ENCODE measurements at places on chromosomes 12 and 14.

DNA sequence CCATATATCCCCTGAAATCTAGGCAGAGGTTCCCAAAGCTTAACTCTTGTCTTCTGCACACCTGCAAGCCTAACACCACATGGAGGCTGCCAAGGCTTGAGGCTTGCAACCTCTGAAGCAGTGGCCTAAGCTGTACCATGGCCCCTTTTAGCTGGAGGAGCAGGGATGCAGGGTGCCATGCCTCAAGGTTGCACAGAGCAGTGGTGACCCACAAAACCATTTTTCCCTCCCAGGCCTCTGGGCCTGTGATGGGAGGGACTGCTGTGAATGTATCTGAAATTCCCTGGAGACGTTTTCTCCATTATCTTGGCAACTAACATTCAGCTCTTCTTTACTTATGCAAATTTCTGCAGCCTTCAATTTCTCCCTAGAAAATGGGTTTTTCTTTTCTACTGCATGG is 210.0 kb upstream of the KITLG start:
- no peak for DNase-seq

DNA sequence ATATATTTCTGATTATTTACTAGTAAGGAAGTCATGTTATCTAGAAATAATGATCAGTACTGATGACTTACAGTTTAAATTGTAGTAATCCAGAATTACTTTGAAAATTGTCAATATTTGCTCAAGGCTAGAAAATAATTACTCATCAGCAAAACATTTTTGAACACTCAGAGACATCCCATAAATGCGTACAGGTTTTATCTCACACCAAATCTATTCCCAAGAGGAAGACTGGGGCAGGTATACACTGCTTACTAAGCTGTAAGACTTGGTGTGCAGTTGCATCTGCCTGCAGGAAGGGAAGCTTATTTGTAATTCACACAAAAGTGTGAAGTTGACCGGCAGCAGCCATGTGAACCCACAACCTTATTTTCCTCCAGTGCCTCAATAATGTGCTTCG is 146.4 kb downstream of the CCER1 start:
- DNase-seq = no peak

DNA sequence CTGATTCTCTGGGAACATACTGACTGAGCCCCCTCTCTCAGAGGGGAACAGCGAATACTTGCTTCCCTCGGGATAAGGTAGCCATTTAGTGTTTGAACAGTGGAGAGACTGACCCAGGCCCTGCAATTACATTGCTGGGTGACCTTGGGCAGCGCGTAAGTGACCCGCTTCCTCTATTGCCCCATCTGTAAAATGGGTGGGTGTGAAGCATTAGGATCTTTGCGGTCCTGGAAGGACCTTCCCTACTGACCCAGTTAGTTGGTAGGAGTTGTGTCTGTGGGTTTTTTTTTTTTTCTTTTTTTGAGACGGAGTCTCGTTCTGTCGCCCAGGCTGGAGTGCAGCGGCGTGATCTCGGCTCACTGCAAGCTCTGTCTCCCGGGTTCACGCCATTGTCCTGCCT is 1.2 kb upstream of the KMT5A start:
- no peak for DNase-seq

GRCh38 chr14:34067587-34067986 is 116.7 kb upstream of the EGLN3 start:
- no peak for DNase-seq

DNA sequence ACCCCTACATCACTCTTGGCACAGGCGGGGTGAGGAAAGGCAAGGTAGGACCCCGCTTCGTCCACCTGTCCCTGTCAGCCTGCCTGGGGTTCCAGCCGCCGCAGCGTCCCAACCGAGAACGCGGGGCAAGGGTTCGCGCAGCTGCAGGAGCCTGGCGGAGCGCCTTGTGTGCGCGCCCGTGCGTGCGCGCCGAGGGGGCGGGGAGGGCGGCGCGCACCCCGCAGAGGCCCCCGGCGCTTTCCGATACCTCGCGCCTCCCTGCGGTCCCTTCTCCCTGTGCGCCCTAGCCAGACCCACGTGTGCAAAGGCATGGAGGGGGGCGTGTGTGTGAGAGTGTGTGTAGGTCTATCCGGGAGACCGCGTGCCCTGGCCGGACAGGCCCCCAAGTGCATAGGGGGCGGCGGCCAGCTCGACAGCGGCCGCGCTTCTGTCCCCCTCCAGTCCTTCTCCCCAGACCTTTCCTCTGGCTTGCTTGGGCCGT is 122.4 kb downstream of the TSPAN9 start:
- no peak for DNase-seq

GRCh38 chr12:47188576-47189441 is 109.0 kb upstream of the AMIGO2 start:
- DNase-seq = no peak

GRCh38 chr12:42725809-42726208 is 136.3 kb upstream of the PRICKLE1 start:
- DNase-seq = no peak

- DNase-seq = no peak
Measured at GRCh38 chr14:22555384-22556011, 33.5 kb downstream of the DAD1 start.

DNA sequence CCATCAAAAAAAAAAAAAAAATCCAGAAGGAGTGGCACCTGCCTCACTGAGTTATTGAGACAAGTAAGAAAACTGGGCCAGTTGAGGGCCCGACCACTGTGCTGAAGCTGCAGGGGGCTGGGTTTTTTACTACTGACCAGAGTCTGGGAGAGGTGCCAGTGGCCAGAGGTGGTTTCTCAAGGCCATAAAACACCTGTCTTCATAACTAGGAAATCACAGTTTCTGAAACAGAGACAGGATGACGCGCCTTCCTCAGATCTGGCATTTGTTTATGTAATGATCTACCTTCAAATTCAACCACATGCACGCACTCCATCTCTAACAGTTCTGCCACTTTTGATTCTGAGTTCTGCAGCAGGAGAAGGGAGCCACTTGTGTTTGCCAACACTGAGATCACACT is 12.7 kb downstream of the TSPAN11 start:
- no peak for DNase-seq

DNA sequence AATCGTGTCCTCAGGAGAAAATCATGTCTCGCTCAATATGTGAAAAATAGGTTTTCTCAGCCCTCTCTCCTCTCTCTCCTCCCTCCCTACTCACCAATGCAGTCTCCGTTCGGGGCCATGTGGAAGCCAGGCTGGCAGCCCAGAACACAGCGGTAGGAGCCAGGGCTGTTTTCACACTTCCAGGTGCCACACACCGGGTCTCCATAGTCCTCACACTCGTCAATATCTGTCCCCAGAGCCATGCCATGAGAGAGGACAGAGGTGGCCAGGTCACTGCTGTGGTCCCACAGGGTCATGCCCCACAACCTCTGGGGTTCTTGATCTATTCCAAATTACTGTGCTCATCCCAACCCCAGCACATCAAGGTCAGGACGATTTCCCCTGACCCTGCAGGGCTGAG is 13.5 kb downstream of the ISCA2 start:
- DNase-seq = no peak

DNA sequence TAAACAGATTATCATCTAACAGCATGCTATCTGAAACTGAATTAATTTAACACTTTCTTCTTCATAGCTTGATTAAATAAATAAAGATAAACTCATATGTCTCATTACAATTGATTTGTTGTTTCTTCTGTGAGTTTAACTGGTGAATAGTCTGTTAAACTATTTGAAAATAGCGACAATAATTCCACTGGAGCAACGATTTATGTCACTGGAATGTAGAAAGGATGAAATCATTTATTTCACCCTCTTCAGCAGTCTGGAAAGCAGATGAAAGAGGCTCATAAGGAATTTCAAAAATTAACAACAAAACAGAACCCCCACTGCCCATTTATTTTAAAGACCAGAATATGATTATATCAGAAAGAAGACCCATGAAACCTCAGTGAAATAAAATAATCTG is 1165.1 kb upstream of the USP15 start:
- DNase-seq = no peak

DNA sequence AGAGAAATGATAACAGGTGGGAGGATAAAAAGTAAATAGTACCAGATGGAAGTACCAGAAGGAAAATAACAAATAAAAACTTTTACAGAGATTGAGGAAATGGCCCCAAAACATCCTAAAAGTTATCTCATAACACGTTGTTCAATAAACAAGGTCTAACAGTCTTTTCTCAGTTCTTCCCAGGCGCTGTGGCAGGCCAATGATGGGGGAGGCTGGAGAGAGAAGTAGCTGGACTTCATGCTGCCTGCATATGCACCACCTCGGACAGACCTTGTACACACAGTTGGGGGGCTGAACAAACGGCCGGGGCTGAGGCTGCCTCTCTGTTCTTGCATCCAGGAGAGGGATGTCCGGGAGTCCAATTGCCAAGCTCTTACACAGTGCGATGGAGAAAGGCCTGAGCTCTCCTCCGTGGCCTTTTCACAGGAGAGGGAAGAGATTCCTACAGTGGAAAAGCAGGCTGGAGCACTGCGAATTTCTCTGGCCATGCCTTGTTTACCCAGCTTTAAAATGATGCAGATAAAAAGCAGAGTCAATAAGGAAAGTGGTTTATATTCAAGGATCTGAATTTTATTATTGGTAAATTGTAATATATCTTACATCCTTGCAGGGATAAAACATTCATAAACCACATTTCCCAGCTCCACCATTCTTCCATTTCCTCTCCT is 109.8 kb downstream of the PHLDA1 start:
- DNase-seq = no peak

DNA sequence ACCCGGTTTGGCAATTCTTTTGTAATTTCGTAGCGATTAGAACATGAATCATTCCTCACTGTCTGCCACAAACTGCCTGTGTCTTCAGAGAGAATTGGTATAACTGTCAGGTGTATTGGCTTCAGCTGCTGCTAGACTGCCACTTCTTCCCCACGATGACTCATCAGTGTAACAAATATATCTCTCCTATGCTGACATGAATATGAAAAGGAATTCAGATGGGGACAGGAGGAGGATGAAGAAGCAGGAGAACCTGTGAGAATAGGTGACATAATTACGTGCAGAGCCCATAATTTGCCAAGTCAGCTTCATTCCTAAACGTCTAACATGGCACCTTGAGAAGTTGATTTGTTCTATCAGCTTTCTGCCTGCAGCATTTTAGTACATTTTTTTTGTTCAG is 64.9 kb downstream of the FRMD6 start:
- DNase-seq = no peak

DNA sequence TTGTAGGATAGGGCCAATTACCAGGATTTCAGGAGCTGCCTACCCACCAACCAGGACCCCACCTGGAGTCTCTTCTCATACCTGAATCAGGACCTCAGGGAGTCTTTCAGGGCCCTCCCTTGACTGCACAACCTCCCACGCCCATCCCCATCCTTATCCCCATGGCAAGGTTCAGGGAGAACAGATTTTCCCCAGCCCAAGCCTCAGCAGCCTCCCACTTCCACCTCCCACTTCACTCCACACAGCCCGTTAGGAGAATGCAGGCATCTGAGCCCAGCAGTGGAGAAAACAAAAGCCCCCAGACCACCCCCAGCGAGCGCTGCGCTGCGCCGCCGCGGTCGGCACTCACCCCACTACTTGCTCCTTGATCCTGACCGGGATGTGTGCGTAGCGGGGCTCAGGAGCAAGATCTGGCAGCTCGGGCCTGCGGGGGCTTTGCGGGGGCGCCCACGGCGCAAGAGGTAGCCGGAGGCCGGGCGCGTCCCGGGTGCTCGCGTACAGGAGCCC is 1.4 kb downstream of the B4GALNT1 start:
- no peak for DNase-seq

DNA sequence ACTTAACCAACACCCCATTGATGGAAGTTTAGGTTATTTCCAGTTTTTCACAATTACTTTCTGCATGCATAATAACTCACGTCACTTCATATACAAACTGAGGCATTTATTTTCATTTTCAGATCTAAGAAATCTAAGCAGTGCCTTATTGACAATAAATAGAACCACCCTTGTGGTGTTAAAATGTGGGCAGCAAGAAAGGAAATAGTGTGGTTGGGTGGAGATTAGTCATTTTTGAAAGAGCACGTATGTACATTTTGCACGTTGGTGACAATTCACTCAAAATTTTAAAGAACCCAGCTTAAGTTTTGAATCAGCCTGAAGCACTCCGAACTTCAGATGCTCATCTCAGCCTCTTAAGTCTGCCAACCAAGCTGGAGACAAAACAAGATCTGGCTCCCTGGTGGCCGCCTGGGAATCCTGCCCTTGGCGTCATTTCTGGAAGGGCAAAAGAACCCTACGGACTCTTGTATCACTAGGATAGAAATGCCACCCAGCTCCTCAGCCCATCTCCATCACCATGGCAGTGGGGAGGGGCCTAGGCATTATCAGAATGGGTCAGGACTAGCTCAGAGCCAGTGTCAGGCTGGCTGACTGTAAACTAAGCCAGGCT is 89.5 kb upstream of the BCL2L14 start:
- no peak for DNase-seq

GRCh38 chr12:12115514-12115913 is 44.8 kb downstream of the BCL2L14 start:
- no peak for DNase-seq

DNA sequence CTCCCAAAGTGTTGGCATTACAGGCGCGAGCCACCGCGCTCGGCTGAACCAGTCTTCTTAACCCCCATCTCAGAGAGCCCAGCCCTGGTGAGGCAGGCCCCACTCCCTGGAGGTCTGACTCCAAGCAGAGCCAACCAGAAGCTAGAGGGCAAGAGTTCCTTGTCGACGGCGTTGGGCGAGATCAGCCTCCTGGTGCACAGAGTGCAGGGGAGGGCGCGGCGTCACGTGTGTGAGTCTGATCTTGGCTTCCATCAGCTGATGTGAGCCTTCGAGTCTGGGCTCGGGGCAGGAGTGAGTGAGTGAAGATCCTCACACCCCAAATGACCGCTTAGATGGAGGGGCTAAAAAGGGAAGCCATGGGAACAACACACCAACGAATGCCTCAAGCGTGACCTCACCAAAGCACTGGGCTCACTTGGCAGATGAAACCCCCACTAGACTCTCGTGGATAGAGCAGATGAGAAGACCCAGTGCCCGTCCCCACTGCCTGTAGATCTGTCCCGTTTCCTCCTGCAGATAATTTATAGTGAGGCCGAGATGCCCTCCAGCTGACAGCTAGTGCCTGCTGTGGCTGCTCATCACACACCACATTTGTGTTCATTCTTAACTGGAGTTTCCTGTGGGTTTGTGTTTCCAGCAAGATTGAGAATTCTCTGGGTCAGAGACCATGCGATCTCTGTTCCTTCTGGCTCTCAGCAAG is 28.6 kb upstream of the ADGRD1 start:
- DNase-seq = no peak

DNA sequence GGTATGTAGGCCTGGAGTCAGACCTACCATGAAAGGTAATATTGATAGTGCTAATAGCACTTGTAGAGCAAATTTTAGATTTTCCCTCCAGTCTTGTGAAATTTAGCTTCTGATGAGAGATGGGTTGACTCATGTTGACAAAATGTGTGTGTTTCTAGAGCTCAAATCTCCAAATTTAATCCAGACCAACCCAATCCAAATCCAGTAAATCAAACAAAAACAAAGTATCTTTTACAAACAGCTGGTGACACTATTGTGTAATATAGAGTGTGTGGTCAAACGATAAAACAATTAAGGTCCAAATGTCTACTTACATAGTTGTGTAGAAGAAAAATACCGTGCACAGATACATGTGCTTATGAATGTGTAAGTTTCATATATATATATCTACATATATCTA is 63.4 kb upstream of the KITLG start:
- DNase-seq = no peak

Measured in stimulated activated CD8-positive, alpha-beta memory T cell treated with anti-CD3 and anti-CD28 coated beads, Interleukin-4, amount 100 ng/mL, for 4 hours (primary cell).